ENCODE measurements at places on chromosomes 3 and 15. TPM values are rescaled to one million over a fixed set of nuclear protein-coding genes. Genes with fewer than 3 reads are reported as not detected.

The CACNA2D3 gene
- not detected for total RNA-seq

The PSMA4 gene
- total RNA-seq: 181 TPM

The ZPLD1 gene
- total RNA-seq: 0.42 TPM

The ULK3 gene
- total RNA-seq: 23.5 TPM

The GABRA5 gene
- 5.7 TPM for total RNA-seq

The LSM3 gene
- 7.7 TPM for total RNA-seq

The FAM162A gene
- total RNA-seq: 34.7 TPM

The FBXO40 gene
- total RNA-seq: not detected

The FRMD4B gene
- total RNA-seq: under 0.01 TPM

The GDPGP1 gene
- 7.1 TPM for total RNA-seq

The ROBO1 gene
- 111 TPM for total RNA-seq

The FILIP1L gene
- 20.7 TPM for total RNA-seq

The OR5K2 gene
- not detected for total RNA-seq

The SPINT1 gene
- total RNA-seq: 0.78 TPM

The KLHL18 gene
- 23.8 TPM for total RNA-seq

The ABHD2 gene
- 76.3 TPM for total RNA-seq

The TRIM42 gene
- not detected for total RNA-seq

The ECE2 gene
- total RNA-seq: not detected

The LMAN1L gene
- total RNA-seq: not detected

Data from smooth muscle cell of the umbilical artery (primary cell).